ENCODE measurements at places on chromosomes 1 and 21.

- no peak for DNase-seq
Measured at GRCh38 chr1:231107151-231107550, 54.7 kb upstream of the TRIM67 start.

DNA sequence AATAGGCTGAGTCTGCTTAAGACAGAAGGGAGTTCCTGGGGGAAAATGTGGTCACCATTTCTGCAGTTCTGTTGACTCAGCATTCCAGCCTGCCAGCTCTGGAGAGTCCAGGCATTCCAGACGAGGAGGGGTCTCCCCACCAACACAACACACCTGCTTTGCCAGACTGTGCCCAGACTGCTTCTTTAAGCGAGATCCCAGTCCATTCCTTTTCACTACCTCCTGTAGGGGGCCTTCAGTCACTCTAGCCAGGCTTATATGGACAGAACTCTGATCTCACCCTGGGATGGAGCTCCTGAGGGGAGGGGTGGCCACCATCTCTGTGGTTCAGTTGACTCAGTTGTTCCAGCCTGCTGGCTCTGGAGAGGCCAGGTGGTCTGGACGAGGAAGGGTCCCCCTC lies 48.5 kb downstream of the UBE2U start:
- no peak for DNase-seq

GRCh38 chr1:236103646-236104218 lies 38.6 kb upstream of the GPR137B start:
- peak; percentile 60 for DNase-seq

DNA sequence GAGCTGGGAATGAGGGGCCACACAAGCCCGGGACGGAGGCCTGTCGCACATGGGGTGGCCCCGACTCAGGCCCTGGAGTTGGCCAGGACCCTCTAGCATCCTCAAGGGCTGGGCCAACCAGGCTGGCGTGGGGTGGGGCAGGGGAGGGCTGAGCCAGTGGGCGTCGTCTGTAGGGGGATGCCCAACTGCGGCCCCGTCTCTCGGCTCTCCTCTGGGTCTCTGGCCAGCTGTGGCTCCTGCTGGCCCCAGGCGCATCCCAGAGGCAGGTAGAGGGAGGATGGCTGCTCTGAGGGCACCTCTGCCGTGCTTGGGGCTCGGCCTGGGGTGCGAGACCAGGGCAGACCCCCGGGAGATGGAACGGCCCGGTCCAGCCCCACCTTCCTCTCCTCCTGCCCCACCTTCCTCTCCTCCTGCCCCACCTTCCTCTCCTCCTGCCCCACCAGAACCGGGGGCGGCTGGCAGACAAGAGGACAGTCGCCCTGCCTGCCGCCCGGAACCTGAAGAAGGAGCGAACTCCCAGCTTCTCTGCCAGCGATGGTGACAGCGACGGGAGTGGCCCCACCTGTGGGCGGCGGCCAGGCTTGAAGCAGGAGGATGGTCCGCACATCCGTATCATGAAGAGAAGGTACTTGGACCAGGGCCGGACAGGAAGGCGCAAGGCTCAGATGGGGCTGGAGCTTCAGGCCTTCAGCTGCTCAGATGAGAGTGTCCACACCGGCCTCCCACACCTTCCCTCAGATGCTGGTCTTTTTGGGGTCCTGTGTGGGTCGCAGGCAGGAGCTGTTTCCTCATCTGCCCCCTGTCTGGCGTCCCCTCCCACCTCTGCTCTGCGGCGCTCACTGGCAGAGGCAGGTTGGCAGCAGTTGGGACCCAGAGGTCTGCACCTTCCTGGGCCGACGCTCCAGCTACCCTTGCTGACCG lies 6.2 kb downstream of the SAMD11 start:
- no peak for DNase-seq

GRCh38 chr1:86224651-86225310 lies 68.2 kb upstream of the COL24A1 start:
- no peak for DNase-seq
